ENCODE measurements at places on chromosomes 11 and 22. TPM values are rescaled to one million over a fixed set of nuclear protein-coding genes. Genes with fewer than 3 reads are reported as not detected.
A peak's percentile ranks its signal among the peaks of the same experiment; 100 is the strongest.

DNA sequence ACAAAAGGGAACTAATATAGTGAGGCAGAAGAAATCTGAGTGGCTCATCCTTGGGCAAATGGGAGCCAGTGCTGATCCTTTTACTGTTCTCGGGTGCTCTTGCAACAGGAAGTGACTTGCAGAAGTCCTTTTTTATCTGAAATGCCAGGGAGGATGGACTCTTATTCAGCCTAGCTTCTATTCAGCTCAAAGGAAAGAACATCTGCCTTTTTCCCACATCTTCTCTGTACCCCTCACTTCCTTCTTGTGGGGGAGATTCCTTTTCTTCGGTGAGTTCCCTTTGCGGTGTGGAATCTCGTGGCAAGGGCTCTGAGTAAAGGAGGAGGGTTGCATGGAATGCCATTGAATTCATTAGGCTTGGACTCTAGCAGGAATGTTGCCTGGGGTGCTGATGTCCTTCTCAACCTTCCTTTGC lies 76.2 kb downstream of the ZBTB16 start:
- no peak overlapping the region for H3K27ac ChIP-seq
- peaks cover 19% of the 10 kb centered on the region for H3K27me3 ChIP-seq
- no peak overlapping the region for H3K4me3 ChIP-seq
- H3K4me1 ChIP-seq, result no peaks in the 10 kb centered on the region
- DNase-seq, result peak; percentile 18

GRCh38 chr11:20042045-20042639 lies 118.1 kb downstream of the DBX1 start:
- no peaks in the 10 kb centered on the region for H3K27me3 ChIP-seq
- no peak overlapping the region for H3K27ac ChIP-seq
- H3K36me3 ChIP-seq, result peaks cover 4% of the 10 kb centered on the region
- peak; percentile 52 for DNase-seq

DNA sequence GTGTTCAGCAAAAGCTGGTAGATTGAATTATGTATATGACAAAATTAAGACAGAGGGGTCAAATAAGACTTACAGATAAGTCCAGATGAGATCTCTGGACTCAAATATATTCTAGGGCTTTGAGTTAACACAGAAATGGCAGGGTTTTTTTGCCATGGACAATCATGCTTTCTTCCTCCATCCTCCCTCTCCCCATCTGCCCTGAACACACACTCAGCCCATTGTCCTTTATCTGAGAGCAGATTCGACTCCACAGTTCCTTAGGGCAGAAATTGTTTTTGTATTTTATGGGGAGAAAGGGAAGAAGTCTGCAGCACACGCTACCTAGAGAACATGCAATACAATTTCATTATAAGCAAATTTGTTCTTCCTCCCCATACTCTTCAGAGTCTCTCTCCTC lies 86.8 kb downstream of the SLC1A2 start:
- no peaks in the 10 kb centered on the region for H3K27me3 ChIP-seq
- no peak for DNase-seq
- peaks cover 10% of the 10 kb centered on the region for H3K4me1 ChIP-seq
- H3K4me3 ChIP-seq, result no peak overlapping the region
- no peak overlapping the region for H3K27ac ChIP-seq
- no peaks in the 10 kb centered on the region for H3K36me3 ChIP-seq

DNA sequence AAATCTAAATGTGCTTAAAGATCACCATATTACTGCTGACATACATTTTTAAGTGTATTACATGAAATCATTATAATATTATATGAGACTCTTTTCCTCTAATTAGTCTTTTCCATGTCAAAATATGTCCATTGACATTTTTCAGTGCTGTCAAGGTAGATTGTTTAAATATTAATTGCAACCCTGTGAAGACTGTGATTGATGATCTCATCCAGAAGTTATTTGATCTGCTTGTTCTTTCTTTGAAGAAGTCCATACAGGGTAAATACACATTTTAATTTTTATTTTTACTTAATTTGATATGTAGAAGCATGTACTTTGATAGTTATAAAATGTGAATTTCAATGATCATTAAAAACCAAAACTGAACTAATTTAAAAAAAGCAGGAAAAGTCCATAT lies 38.4 kb downstream of the DYNC2H1 start:
- H3K4me1 ChIP-seq, result no peaks in the 10 kb centered on the region
- no peak overlapping the region for H3K27ac ChIP-seq
- H3K27me3 ChIP-seq, result no peaks in the 10 kb centered on the region
- no peak overlapping the region for H3K4me3 ChIP-seq
- no peaks in the 10 kb centered on the region for H3K36me3 ChIP-seq
- DNase-seq, result no peak

DNA sequence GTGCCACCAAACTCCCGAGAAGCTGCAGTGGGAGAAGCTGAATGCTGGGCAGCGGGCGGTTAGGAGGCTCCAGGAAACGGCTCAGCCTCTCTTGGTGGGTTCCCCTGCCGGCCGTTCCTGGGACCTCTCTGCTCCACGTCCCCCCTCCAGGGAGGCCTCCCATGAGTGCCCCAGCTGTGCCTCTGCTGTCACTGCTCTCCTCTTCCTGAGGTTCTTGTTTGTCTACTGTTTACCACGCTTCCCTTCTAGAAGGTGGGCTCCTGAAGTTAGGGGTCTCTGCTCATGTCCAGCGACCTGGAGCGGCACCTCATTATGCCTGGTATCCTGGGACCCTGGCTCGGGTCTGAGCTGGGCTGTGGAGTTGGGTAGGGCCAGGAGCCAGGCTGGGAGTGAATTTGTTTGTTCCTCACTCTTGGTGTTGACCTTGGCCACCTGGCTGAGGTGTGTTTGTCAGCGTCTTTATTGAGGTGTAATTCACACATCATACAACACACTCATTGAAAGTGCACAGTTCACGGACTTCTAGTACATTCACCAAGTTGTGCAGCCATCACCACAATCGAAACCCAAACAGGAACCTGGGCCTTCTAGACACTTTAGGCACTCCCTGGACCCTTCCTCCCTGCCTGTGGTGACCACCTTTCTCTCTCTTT lies 37.8 kb upstream of the GRAMD4 start:
- H3K27me3 ChIP-seq, result no peaks in the 10 kb centered on the region
- no peak for DNase-seq
- no peaks in the 10 kb centered on the region for H3K36me3 ChIP-seq

DNA sequence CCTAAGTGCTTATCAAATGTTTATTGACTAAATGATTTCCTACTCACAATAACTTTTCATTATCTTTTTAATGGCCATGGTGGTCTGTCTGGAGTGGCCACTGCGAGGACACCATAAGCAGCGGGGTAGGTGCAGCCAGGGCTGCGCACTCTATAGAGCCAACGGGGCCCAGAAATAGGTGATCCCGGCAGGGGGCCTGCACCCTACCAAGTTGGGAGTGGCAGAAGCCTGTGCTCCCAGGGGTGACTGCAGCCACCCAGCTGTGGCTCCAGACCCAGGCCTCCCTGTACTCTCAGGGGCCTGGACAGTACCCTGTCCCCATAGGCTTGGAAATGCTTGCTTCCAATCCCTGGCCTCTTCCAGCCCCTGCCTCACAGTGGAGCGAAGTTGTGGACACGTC lies 426.4 kb upstream of the FAT3 start:
- no peaks in the 10 kb centered on the region for H3K27me3 ChIP-seq
- H3K4me1 ChIP-seq, result no peaks in the 10 kb centered on the region
- H3K36me3 ChIP-seq, result no peaks in the 10 kb centered on the region
- H3K4me3 ChIP-seq, result no peak overlapping the region
- no peak for DNase-seq
- H3K27ac ChIP-seq, result no peak overlapping the region

DNA sequence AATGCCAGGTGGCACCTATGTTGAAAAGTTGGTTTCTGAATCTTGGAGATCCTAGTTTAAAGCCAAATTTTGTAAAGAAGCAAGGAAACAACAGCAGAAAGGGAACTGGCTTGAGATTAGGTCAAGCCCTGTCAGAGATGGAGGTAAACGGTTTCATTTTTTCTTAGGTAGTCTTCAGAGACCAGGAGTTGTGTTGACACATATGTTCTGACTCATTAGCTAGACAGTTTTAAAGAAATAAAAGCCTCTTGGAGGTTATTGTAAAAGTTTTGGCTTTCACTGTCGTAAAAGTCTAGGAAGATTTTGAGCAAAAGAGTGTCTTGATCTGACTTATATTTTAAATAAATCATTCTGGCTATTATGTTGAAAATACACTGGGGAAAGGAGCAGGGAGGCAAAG lies 151.5 kb upstream of the CTSC start:
- peak; percentile 42 for DNase-seq
- H3K27ac ChIP-seq, result no peak overlapping the region

- DNase-seq, result no peak
- H3K4me3 ChIP-seq, result no peak overlapping the region
- no peaks in the 10 kb centered on the region for H3K27me3 ChIP-seq
- H3K27ac ChIP-seq, result no peak overlapping the region
- H3K36me3 ChIP-seq, result peaks cover 10% of the 10 kb centered on the region
- H3K4me1 ChIP-seq, result peaks cover 11% of the 10 kb centered on the region
Measured at GRCh38 chr11:102194257-102194656, 84.0 kb downstream of the YAP1 start.

Gene MEI1
- total RNA-seq, result 0.19 TPM

Gene GAB4
- total RNA-seq, result not detected

Gene MMP12
- not detected for total RNA-seq

Gene HORMAD2
- not detected for total RNA-seq

Gene CFAP300
- 0.65 TPM for total RNA-seq

All from astrocyte (in vitro differentiated cells and primary cell).